ENCODE measurements at places on chromosomes 1 and 21.

DNA sequence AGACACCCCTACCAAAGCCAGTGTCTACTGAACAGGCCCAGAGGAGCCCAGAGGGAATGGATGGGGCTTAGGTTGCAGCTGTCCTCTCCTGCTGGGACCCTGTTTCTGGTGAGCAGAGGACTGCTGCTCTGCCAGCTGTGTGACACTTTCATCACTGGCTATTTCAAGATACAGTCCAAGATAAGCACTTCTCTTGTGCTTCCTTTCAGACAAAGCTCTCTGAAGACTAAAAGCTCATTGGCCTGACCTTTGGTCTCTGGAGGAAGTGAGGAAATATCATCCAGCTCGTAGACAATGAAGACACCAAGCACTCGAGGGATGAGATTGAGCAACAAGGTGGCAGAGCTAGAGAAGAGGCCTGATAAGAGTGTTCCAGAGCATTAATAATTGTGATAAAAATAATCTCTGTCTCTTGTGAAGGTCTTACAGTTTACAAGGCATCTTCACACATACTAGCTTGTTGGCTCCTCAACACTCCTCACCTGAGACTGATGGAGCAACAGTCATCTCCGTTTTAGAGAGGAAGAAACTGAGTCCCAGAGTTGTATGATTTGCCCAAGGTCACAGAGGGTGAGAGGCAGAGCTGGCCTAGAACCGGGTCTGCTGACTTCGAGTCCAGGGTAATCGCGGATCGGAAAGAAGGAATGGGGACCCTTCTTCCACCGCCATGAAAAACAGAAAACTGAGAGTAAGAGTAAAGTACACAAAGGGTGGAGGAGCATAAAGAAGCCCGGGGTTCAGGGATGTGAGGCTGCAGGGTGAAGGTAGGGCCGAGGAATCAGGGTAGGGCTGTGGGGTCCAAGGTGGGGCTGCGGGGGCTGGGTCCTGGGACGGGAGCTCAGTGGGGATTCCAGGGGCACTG, 666 bp downstream of the PAFAH2 start:
- DNase-seq, result no peak

DNA sequence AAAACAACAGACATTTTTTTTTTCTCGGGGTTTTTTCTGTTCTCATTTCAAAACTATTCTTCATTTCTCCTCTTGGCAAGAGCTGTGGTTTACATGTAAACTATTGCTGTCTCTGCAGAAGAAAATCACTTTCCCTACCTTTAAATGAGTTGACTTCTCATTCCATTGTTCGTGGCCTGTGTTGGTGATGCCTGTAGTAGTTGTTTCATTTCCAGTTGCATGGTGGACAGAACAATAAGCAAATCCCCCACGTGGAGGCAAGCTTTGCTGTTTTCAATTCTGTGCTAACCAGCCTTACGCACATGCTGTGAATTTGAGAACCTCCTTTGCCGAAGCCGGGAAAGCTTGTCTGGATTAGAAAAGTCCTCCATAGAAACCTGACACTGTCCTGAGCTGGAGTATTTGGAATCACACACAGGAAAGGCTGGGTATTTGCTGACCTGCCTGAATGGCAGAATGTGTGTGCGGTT, 26.2 kb upstream of the MAP3K7CL start:
- DNase-seq, result peak; percentile 30

DNA sequence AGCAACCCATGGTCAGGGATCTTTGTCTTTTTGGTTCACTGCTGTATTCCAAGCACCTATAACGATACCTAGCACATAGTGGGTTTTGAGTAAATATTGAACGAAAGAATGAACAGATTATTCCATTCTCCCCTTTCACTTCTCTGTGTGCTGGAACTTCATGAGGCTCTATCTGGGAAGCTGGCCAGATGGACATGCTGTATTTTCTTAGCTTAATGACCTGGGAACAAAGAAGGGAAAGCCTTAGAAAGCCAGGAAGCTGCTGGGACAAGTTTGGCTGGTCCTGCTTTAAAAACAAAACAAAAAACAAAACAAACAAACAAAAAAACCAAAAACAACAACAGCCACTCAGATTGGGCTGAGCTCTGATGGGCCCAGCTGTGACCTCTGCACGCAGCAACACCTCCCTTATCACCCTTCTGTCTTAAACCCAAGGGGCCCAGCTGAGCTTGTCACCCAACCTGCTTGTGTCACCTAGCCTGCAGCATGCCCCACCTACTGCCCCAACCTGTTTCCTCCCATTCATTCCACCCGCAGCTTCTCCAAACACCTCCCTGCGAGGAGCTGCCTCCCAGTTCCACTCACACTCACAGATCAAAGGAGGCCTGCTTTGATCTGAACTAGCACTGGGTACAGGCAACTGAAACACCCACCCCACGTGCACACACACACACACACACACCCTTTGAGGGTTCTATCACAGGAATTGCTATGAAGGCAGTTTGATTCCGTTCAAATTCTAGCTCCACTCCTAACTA, 37.1 kb downstream of the SLC30A1 start:
- peak; percentile 30 for DNase-seq

DNA sequence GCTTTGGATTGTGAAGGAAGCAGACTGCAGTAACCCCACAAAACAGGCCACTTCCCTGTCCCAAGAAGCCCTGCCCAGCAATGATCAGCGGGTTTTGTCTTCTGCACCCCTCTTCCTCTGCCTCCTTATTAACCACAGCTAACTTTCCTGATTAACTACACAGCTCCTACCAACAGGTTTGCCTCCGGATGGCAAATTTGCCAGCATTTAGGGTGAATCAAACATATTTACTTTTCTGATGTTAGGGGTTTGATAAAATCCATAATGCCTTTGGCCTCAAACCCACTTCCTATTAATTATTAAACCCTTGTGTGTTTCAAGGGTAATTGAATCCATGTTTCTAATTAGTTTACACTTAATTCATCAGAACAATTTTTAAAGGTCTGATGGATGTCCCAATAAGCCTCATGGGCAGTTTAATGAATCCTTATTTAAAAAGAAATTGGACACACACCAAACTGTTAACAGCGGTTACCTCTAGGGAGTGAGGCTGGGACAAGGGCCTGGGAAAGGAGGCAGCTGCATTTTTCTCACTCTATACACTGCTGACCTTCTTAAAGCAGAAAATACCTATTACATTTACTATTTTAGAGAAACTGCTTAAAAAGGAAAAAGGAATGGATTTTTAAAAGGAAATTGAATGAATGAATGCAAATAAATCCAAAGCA, 91.9 kb downstream of the CSMD2 start:
- DNase-seq, result no peak

- DNase-seq, result no peak
Measured at GRCh38 chr1:26791626-26792025, 3.9 kb downstream of the PIGV start.

All from astrocyte (in vitro differentiated cells and primary cell).